Activated T-cell treated with anti-CD3 and anti-CD28 coated beads, Interleukin-2, amount 50 U/mL, for 4 hours (primary cell): ENCODE measurements at places on chromosomes 2 and 18.
A peak's percentile ranks its signal among the peaks of the same experiment; 100 is the strongest.

- DNase-seq = peak; percentile 10
Observed at GRCh38 chr2:175167076-175167791, 769 bp downstream of the ATF2 start.

DNA sequence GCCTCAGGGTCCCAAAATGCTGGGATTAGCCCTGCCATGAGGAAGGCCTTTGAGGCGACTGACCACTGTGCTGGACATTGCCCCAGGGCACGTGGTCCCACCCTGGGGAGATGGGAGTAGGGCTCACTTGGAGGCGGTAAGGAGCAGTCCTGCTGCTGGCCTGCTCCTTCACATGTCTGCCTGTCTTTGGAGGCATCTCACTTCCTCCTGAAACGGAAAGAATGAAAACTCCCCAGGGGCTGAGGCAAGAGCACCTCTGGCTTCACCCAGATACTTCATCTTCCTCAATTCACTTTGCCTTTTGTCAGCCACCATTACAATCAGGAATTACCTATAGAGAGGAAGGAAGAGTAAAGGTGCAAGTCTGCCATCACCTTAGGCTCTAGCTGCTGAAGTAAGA lies 59.9 kb upstream of the GATA6 start:
- DNase-seq = no peak

GRCh38 chr2:229714080-229714735 lies at the start of gene DNER:
DNER (minus strand) TSS chr2:229714555; CDS start chr2:229714423, 132 bp downstream.
- peak; percentile 6 for DNase-seq

DNA sequence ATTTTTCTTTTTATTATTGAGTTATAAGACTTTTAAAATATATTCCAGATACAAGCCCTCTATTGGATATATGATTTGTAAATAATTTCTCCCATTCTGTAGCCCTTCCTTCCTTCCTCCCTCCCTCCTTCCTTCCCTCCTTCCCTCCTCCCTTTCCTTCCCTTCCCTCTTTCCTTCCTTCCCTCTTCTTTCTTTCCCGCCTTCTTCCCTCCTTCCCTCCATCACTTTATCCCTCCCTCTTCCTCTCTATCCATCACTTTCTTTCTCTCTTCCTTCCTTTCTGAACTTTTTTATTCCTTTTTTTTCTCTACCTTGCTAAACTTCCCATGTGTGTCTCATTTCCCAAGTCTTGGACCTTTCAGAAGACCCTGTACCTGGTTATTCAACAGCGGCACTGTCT lies 45.5 kb upstream of the ELOA2 start:
- no peak for DNase-seq

GRCh38 chr18:74598350-74599001 lies 806 bp downstream of the ZNF407 start:
- DNase-seq = peak; percentile 48

DNA sequence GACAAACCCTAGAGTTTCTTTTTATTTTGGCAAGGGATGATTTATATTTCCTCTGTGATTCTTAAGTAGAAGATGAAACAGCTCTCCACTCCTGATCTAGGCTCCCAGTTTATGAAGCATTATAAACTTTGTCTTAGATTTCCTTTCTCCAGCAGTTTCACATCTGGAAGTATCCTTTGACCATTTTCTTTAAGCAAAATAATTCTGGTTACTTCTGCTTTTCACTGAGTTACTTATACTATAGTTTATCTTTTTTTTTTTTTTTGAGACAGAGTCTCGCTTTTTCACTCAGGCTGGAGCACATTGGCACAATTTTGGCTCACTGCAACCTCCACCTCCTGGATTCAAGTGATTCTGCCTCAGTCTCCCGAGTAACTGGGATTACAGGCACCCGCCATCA lies 45.5 kb downstream of the KCMF1 start:
- no peak for DNase-seq

GRCh38 chr2:85673716-85674375 lies 5.8 kb upstream of the SFTPB start:
- no peak for DNase-seq

DNA sequence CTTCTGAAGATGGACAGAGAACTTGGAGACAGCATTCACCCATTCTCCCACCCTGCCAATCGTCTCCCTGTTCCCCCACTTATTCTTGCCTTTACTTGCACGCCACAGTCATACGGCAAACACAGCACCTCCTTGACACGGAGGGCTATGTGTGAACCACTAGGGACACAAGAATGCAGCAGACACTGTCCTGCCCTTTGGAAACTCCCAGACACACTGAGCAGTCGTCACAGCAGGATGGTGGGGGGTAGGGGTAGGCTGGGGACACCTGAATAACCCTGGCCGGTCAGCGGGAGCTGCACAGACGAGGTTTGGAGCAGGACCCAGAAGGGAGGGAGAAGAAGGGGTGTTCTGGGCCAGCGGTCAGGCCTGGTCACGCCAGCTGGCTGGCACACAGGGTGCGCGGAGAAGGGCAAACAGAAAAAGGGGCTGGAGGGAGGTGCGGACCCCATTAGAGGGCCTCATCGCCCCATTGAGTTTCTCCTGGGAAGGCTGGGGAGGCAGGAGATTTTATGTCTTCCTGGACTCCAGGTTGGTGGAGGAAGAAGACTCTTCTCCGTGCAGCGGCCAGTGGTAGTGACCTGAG lies 40.0 kb upstream of the FOSL2 start:
- no peak for DNase-seq

DNA sequence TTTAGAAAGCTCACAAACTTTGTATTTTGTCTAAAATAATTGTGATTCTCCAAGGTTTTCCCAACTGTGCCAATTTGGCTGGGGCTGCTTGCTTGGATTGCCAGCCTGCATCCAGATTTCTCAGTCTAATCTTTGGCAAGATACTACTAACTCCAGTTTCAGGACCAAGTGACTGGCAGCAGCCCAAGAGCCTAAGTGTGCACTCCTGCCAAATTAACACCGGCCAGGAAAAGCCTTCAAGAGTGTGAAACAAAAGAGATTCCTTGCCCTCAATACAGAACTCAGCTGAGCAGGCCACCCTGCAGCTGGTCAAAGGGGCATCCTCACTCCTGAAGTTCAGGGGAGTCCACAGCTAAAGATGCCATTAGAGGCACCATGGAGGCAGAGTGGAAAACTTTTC lies 589.0 kb upstream of the ACVR2A start:
- DNase-seq = no peak
